Stimulated activated CD8-positive, alpha-beta memory T cell treated with anti-CD3 and anti-CD28 coated beads, Interleukin-2, amount 100 ng/mL, for 1 hour (primary cell): ENCODE measurements at places on chromosomes 4 and X.

- DNase-seq = no peak
Observed at GRCh38 chrX:154486052-154486395, 391 bp downstream of the UBL4A start.

DNA sequence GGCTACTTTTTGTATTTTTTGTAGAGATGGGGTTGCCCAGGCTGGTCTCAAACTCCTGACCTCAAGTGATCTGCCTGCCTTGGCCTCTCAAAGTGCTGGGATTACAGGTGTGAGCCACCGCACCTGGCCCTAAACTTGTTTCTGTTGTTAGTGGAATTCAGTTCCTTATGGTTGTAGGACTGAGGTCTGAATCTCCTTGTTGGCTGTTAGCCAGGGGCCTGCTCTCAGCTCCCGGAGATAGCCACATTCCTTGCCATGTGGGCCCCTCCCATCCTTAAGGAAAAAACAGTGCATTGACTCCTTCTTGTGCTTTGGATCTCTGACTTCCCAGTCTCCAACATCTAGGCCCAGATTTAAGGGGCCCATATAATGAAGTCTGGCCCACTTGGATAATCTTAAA is 49.4 kb upstream of the NYX start:
- no peak for DNase-seq

DNA sequence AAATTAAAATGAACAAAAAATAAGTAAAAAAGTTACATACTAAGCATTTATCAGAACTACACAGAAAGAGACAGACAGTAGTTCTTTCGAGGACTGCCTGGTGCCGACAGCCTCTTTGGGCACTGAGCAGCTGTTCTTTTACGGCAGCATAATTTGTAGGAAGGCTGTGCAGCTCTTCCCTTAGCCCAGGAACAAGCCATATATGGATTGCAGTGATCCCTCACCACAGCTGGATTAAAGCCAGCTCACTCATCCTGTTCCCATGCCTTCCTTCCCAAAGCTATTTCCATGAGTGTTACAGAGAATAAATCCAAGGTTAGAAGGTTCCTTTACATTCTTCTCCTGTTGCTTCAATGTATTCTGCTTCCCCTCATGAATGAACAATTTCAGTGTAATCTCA is 71.7 kb downstream of the DDX60L start:
- DNase-seq = no peak

- no peak for DNase-seq
Observed at GRCh38 chrX:37926700-37927099, 79.3 kb upstream of the DYNLT3 start.

- no peak for DNase-seq
Observed at GRCh38 chr4:8263397-8263796, 6.2 kb upstream of the HTRA3 start.

DNA sequence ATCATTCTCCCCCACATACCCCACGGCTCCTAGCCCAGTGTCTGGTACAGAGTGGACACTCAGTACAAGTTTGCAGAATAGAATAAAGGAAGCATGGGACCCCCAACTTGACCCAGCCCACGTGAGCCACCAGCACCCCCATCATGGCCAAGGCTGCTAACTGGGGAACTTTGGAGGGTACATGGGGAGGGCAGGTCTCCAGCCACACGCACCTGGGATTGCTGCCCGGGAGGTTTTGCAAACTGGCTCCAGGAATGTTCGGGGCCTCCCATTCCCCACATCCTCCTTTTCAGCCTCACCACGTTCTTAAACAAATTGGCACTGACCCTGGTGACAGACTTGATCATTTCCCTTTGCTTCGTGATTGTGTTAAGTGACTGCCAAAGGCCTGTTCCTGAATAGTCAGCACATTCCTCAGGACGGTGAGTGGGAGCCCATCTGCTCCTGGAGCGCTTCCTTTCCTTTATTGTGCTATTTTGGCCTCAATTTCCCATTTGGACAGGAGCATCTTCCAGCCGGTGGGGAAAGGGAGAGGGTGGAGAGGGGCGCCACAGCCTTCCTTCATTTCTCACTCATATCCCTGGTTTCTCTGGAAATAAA is 18.7 kb upstream of the XPNPEP2 start:
- no peak for DNase-seq

DNA sequence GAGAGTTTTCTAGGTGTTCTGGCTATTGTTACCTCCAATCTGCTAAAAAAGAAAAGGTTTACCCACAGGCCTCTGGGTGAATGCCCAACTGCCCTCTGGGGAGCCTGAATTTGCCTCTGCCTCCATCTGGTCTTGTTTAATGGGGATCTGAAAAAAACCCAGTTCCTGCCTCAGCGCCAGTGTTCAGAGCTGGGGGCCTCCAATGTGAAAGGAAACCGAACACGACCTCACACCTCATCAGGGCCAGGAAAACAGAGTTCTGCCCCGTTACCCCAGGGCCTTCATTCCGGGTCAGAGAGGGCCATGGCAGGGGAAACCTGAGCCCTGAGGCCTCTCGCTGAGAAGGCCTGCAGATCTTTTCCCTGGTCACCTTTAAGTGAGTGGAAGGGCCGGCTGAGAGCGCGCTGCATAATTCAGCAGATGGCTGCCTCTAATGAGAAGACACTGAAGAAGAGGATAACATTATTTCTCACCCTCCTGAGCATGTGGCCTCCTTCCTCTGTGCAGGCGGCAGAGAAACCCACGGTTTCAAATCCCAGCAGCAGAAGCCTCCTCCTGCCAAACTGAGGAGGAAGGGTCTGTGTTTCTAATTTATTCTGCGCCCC is 6.8 kb downstream of the SEPTIN6 start:
- no peak for DNase-seq

GRCh38 chrX:7120878-7121219 is 26.7 kb upstream of the STS start:
- no peak for DNase-seq

DNA sequence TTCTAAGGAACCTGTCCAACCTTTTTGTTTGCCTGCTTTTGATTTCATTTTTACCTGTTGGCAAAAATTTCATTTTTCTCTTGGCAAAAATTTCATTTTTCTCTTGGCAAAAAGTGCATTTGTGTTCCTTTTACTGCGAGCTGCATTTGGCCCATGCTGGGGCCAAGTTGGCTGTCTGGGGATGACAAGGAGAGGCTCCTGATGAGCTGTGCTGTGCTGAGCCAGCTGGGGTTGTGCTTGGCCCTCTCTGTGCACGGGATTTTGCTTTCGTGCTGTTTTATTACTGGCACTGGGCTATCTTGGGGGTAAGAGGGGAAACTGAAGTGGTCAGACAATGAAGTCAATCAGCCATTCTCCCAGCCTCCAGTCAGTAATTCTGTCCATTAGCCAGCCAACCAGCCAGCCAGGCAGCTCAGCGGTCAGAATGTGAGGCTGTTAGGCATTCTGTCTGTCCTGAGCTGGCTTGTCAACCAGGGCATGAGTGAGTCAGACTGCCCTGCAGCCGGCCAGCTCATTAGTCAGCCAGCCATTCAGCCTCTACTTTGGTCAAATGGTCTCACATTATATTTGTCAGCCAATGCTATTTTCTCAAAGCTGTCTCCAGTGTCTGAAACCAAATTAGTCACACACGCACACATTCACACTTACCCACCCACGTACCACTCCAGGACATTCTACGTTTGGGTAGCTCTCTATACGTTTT is 56.9 kb upstream of the PRPS1 start:
- DNase-seq = no peak

DNA sequence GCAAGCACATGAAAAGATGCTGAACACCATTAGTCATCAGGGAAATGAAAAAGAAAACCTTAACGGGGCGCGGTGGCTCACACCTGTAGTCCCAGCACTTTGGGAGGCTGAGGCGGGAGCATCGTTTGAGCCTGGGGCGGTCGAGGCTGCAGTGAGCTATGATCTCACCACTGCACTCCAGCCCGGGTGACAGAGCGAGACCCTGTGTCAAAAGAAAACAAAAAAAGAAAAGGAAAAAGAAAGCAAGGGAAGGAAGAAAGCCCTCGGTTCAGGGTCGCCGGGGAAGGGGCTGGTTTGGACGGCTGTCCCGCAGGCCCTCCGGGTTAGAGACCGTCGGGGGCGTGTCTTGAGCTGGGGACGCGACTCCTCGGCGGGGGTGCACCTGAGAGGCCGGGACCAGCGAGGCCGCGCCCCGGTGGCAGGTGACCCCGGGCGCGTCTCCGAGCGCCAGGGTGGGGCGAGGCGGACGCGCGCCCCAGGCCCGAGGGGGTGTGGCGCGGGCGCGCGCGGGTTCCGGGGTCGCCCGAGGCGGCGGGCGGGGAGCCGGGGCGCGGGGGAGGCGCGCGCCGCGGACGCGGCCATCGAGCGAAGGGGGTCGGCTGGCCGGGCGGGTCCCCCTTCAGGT is 478 bp upstream of the PLXNA3 start:
- DNase-seq = peak; percentile 13

DNA sequence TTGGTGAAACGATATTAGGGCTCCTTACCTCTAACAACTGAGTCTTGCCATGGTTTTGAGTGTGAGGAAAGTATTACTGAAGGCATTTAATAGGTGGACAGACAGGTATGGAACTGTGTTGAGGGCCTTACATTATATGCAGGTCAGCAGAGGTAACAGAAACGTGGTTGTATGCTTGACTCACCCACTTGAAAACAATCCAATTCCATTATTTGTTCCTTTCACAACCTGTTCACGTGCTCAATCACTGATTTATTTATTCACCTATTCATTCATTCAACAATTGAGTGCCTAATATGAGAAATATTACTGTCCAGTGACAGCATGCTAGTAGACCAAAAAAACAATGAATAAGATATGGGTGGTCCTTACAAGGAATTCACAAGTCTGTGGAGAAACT is 33.3 kb upstream of the PPARGC1A start:
- no peak for DNase-seq

DNA sequence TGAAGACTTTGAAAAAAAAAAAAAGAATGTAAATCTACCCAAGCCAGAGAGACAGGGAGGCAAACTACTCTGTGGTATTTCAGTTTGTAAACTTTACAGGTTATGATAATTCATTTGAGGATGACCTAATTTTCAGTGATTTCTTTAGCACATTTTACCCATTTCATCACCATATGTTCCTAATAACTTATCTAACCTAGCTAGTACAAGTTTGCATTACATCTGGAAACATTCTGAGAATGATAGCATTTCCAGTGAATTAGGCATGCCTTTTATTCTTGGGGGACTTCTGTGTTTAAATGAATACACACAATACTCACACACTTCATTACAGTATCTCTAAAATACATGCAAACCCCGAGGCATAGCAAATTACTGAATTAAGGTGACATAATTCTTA is 1055.5 kb downstream of the PCDH18 start:
- no peak for DNase-seq

DNA sequence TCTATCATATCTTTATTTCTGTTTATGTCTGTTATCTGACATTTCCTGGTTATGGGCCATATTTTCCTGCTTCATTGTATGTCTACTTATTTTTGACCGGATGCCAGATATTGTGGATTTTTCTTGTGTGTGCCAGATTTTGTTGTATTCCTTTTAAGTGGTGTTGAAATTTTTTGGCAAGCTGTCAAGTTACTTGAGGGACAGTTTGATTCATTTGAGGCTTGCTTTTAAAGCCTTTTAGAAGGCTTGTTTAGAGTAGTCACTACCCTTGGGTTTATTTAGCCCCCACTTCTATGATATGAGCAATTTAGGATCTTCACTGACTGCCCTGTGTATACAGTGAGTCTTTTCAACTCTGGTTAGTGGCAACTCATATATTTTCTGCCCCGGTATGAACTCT is 29.2 kb upstream of the NPY2R start:
- DNase-seq = no peak

DNA sequence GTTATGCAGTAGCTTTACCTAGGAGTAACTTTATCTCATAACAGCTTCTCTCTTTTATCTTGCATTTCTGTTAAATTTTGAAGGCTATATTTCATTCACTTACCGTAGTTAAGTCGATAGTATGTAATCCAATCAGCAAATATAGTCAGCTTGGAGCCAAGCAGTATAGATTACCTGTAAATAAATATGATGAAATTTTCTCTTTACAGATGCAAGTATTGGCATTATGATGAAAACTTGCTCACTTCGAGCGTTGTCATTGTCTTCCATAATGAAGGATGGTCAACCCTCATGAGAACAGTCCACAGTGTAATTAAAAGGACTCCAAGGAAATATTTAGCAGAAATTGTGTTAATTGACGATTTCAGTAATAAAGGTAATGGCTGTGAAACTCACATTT is 42.3 kb downstream of the HMGB2 start:
- no peak for DNase-seq

DNA sequence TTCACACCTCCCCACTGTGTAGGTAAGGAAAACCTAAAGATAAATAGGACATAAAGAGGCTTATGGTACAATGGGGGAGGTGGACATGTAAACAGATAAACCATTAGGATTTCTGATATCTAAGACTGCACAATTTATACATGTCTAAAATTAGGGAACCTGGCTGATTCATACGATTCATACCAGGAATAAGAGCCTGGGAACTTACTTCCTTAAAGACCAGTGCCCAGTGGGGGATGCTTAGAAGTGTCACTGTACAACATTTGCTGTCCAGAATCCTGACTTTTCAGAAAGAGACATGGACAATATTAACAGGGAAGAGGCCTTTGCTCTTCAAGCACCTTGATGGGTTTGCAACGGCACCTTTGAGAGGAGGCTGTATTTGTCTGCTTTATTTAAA is 116.8 kb upstream of the KIT start:
- DNase-seq = no peak

GRCh38 chr4:8276358-8277240 is 7.0 kb downstream of the HTRA3 start:
- DNase-seq = no peak

GRCh38 chr4:175910700-175911099 is 98.6 kb upstream of the GPM6A start:
- no peak for DNase-seq

GRCh38 chr4:22071749-22072148 is 123.2 kb upstream of the KCNIP4 start:
- DNase-seq = no peak

GRCh38 chrX:70257423-70258288 is 2.3 kb downstream of the P2RY4 start:
- no peak for DNase-seq

DNA sequence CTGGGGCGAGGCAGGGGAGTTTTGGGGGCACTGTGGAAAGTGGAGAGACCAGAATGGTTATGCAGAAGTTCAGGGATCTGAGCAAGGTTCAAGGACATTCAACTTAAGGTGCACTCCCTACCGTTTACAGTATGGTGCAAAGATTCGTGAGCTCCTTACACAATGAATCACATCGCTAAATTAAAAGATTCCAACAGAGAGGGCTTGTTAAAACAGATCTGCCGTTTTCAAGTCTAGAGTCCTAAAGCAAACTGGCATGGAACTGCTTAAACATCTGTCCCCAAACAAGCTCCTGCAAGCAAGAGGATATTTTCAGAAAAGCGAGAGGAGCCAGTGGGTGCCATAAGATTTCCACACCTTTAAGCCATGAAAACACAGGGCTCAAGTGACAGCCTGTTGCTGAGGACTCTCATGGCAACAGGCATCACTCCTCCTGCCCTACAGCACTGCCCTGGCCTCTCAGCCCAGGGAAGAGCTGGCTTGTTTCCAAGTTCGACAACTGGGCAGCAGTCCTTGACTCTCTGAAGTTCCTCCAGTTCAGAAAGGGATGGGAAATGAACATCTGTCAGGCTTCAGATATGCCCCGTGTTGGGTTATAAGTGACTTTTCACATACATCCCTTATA is 10.0 kb downstream of the FAM184B start:
- DNase-seq = no peak
